ENCODE measurements at places on chromosomes 5 and 9.

DNA sequence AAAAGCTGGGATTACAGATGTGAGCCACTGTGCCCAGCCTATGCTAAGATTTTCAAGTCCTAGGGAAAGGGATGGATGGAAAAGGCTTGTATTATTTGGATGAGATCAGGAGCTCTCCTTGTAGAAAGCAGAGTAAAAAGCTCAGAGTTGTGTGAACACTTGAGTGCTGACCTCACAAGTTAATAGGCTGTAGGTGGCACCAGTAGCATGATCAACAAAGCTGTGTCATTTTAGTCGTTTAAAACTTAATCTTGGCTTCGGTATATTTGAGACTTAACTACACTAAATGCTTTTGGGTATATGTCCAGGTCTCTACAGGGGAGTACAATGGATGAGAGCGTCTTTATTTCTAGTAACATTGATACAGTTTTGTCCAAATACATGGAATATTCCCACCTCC lies 264.2 kb downstream of the TMEM38B start:
- no peak for DNase-seq

DNA sequence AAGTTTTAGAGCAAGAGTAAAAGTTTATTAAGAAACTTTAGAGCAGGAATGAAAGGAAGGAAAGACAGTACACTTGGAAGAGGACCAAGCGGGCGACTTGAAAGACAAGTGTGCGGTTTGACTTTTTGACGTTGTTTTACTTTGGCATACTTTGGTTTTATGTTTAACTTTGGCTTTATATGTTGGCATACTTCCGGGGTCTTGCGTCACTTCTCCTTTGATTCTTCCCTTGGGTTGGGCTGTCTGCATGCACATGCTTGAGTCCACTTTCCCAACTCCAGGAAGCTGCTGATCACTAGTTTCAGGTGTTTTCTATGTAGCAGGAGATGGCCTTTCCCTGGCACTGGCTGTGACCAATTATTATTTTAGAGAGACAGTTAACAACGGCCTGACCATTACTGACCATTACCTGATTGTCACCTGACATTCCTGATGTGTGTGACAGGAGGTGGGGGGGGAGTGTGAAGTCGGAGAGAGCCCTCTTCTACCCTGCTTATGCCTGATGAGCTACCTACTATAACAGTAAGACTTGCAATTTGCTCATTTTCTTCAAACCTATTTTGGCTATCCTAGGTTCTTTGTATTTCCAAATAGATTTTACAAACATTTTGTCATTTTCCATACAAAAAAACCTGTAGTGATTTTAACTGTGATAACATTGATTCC lies 45.5 kb downstream of the TNFSF8 start:
- DNase-seq = no peak

DNA sequence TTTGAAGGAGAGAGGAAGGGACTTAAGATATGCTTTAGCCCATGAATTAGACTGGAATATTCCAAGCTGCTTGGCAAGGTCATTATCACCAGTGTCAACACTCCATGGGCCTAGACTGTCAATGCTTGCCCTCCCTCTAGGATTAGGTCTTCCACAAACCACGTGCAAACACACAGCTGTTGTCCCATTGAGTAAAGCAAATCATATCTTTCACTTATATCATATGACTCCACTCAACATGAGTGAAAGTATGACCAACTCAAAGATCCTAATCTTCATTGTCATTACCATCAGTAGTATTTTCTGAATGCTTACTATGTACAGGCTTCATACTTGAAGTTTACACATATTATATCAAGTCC lies 57.0 kb upstream of the GRAMD2B start:
- no peak for DNase-seq

- DNase-seq = peak; percentile 15
Observed at GRCh38 chr5:171806976-171807747, 21.5 kb downstream of the SMIM23 start.

- no peak for DNase-seq
Observed at GRCh38 chr9:32011049-32011448, 373.4 kb upstream of the ACO1 start.

DNA sequence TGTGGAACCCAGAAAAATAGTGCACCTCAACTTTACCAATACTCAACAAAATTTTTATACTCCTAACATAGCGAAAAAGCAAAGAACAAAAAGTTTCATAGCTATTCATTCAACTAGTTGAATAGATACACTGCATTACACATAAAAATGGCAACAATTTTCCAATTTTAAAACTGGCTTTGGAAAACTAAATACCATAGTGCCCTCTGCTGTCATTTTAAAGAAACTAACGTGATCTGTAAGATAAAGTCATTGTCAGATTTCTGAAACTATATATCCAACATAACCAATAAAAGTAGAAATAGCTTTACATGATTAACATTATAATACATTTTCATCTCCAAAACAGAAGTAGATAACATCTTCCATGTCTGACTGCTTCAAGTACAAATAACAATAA lies 31.6 kb downstream of the DTWD2 start:
- DNase-seq = no peak

DNA sequence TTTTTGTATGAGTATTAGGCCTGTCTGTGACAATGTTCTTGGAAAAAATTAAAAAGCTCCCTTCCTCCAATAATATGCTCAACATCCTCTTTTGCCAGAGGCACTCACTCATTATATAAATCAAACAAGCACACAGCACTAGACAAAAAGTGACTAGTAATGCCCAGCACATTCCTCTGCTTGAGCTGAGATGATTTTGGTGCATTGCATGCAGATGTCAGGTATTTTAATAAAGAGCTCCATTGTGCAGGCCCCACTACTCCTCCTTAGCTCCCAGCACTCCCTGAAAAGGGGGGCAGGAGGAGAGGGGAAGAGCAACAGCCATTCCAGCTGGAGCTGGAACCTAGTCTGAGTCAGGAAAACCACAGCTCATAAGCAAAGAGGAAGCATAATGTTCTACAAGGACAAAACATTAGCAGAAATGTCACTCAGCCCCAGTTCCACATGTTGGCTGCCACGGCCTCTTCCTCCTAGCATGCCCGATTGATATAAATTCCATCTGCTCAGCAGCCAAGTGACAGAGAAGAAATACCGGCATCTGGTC lies 348.5 kb downstream of the BNC2 start:
- DNase-seq = peak; percentile 77

GRCh38 chr5:151657114-151657513 lies 29.6 kb downstream of the SPARC start:
- DNase-seq = no peak

GRCh38 chr5:81393783-81394718 lies at the start of gene ACOT12:
TSS of gene ACOT12 (minus strand) at chr5:81394134. CDS start at chr5:81394114, 20 bp downstream.
- DNase-seq = peak; percentile 55

DNA sequence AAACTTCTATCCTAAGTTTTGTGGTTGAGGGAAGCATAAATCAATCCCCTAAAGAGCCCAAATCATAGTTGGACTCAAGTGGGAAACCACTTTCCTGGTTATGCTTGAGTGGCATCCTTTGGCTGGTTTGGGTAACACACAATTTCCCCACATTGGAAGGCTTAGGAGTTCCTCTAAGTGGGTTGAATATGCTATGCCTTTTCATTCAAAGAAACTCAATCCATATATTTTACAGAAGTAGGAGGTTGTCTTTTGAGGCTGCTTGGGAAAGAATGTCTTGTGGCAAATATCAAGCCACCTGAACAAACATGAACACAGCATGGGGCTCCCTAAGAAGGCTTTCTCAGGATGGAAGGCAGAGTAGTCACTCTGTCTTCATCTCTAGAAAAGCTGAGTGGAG lies 121.1 kb downstream of the SPATA31D1 start:
- DNase-seq = no peak

GRCh38 chr9:33880211-33881089 lies 63.5 kb downstream of the UBE2R2 start:
- no peak for DNase-seq

- no peak for DNase-seq
Observed at GRCh38 chr5:142911170-142911569, 141.0 kb downstream of the ARHGAP26 start.

- no peak for DNase-seq
Observed at GRCh38 chr5:177295924-177296323, 7.6 kb downstream of the RAB24 start.

GRCh38 chr5:160023007-160023907 lies 14.3 kb downstream of the TTC1 start:
- DNase-seq = no peak

DNA sequence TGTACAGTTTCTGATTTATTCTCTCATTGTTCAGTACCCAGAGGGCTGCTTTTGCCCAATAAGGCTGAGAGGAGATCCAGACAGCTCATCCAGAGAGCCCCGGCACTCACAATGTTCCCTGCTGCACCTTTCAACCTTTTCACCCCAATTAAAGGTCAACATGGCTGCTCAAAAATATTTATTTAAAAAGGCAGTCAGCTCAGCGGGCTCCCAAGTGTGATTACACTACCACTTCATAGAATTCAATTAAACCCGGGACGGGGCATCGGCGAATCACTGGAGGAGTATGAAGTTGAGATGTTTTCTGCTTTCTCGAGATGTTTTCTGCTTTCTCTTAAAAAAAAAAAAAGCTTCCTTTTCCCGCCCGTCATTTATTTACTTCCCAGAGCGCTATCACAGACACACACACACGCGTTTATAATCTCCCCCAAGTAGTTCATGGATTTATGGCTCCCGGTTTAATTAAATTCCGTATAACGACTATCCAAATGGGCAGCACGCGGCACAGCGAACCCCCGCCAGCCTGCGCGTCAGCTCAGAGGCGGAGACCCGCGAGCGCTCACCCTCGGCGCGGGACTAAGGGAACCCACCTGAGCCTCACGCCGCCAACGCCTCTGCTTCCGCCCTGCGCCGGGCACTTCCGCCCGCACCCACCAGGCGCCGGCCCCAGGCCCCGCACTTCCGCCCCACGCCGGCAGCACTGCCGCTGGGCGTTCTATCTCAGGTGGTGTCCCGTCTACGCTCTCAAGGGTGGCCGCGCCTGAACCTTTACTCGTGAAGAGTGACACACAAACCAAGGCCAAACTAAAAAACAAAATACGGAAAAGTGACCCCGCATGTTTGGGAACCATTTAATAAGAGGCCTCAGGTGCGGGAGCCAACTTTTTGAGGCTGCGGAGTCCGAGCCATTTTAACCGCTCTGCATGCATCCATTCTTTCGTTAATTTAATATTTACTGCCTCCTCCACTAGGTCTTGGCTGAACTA lies at the start of gene C5orf63:
C5orf63 (minus strand) TSS at position 642 of the 986 bp plus-strand sequence. CDS start 14,507 bp downstream, outside the sequence.
- peak; percentile 75 for DNase-seq

DNA sequence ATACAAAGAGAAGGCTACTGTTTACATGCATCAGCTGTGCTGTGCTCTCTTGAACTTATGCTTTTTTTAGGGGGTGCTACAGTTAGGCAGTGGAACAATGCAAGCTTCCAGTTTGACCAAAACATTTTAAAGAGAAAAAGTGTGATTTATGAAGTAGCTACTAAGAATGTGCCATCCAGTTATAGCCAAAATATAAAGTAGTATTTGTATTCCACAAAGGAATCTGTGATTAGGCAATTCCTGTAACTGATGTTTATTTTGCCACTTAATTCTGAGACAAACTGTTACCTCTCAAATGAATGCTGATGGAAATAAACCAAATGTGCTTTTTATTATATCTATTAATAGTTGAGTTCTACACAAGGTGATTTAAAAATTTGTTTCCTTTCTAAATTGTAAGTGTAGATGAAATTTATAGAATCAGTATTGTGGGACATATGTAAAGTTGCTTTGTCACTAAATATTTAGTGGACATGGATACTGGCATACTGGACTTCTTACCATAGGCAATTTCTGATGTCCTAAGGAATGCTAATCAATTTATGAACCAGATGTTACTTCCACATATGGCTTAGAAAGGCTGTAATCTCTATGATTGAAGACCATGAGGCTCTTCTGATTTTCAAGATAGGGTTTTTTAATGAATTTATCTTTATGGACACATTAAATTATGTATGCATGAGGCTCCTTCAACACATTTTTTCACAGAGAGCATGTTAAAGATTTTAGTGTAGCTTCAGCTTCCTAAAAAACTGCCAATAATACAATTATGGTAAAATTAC lies 410.2 kb downstream of the PRR16 start:
- DNase-seq = no peak

- no peak for DNase-seq
Observed at GRCh38 chr9:93458712-93459111, 5.3 kb upstream of the FAM120AOS start.

GRCh38 chr9:4814913-4815312 lies 22.2 kb downstream of the RCL1 start:
- no peak for DNase-seq

GRCh38 chr5:107302441-107302840 lies 368.3 kb downstream of the EFNA5 start:
- no peak for DNase-seq

GRCh38 chr5:32307769-32308194 lies 5.0 kb downstream of the MTMR12 start:
- no peak for DNase-seq

DNA sequence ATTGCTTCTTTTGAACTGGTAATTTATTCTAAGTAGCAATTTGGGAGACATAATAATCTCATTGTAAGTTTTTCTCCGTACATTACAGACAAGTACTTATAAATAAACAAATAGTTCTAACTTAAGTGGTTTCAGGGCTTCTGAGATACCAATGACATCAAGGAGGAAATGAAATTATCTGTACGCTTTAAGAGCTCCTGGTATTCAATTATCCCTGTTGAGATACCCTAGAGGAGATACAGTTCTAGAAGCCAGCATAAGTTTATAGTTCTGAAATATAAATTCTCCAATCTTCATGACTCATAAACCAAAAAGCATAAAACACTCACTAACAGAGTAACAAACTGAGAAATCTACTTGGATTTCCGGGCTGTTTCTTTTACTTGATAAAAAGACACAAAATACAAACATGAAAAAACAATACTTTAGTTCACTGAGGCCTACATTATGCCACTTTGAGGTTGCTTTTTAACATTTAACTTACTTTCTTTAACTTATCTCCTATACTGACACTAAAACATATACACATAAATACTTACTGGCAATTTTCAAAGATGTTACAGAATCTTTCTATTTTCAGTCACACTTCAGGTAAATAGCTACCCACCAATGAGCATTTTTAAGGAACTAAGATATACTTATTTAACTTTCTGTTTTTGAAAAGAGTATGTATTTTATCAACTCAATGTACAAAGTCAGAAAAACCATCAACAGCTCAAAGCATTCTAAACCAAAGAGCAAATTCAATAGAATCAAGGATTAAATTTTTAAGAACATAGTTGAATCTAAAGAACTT lies 7.5 kb downstream of the DCTN4 start:
- no peak for DNase-seq

- no peak for DNase-seq
Observed at GRCh38 chr9:84939774-84940173, 270.2 kb downstream of the NTRK2 start.

All from right forelimb (tissue), 1 donor.